ENCODE measurements at places on chromosomes 7 and 10. TPM values are rescaled to one million over a fixed set of nuclear protein-coding genes. Genes with fewer than 3 reads are reported as not detected.

- no peaks in the 10 kb centered on the region for H3K27me3 ChIP-seq
- no peak overlapping the region for H3K27ac ChIP-seq
- no peak overlapping the region for H3K4me3 ChIP-seq
- H3K4me1 ChIP-seq, result peaks cover 18% of the 10 kb centered on the region
- peak; percentile 49 for DNase-seq
Measured at GRCh38 chr10:116771959-116772585, 29.7 kb upstream of the HSPA12A start.

- no peaks in the 10 kb centered on the region for H3K36me3 ChIP-seq
- no peak overlapping the region for H3K4me3 ChIP-seq
- DNase-seq, result peak; percentile 68
- peaks cover 20% of the 10 kb centered on the region for H3K4me1 ChIP-seq
Measured at GRCh38 chr7:75055830-75056772, 17.5 kb downstream of the RCC1L start.

Gene GPER1
- 2.0 TPM for total RNA-seq

DNA sequence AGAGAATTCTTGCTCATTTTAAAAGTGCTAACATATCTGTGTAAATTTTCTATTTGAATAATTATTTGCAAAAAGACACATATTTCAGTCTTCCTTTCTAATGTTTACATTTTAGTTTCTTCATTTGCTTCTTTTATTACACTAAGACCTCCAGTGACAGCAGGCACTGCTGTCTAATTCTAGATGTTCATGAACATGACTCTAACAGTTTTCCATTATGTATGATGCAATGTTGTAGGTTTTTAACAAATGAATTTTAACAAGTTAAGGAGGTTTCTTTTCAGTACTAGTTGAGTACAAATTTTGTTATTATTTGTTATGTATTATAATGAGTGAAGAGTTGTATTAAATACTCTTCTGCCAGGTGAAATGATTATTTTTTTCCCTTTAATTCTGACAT is 83.6 kb downstream of the GRB10 start:
- H3K27ac ChIP-seq, result no peak overlapping the region
- no peaks in the 10 kb centered on the region for H3K4me1 ChIP-seq
- no peak for DNase-seq
- H3K27me3 ChIP-seq, result no peaks in the 10 kb centered on the region

DNA sequence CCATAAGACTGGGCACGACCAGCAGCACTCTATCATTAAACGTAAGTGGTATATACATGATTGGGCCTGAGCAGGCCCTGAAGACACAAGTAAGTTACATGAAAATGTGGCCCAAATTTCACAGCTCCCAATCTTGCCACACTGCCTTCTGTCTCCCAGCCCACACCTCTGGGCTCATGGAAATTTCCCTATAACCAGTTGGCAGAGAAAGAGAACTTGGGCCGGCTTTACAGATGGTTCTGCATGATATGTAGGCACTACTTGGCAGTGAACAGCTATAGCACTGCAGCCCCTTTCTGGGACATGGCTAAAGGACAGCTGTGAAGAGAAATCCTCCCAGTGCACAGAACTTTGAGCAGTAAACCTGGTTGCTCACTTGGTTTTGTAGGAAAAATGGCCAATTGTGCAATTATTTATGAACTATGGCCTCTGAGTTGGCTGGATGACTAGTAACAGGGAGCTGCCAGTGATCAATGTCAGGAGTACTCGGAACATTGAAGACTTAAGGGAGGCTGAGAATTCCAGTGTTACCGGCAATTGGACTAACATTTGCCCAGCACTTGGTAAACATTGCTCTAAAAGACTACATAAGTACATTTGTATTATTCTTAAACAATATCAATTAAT is 1006.6 kb upstream of the LRRN3 start:
- DNase-seq, result no peak
- no peak overlapping the region for H3K27ac ChIP-seq
- no peaks in the 10 kb centered on the region for H3K4me1 ChIP-seq
- H3K27me3 ChIP-seq, result no peaks in the 10 kb centered on the region
- no peak overlapping the region for H3K4me3 ChIP-seq

Gene CXCL12
- total RNA-seq, result 14.2 TPM

Gene TNS3
- total RNA-seq, result 46.1 TPM

Gene UPK3BL1
- 52.7 TPM for total RNA-seq

DNA sequence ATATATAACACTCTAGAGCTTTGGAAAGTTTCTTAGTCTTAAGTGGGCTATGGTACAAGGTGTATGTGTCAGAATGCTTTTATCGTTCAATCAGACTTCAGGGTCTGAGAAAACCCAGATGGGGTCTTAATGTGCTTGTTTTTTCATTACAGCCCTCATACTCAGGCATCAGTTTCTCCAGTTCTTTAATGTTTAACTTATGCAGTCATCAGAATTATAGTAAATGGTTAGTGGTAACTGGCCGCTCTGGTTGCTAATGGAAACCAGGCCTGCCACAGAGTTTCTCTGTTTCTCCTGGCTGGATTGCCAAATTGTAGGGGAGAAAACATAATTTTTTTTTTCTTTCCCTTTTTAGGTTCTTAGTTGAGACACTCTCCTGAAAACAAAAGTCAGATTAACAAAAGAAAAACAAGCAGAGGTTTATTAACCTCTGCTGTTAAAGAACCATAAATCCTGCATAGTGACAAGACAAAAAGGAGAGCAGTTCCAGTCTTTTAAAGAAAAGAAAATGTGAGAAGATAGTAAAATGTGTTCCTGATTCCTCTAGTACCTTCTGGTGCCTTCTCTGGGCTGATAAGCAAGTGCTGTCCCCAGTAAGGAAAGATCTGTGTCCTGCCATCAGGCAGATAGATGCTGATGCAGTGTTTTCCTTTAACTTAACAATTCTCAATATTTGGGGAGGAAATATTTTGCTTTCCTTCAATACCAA is 21.5 kb upstream of the GHITM start:
- no peaks in the 10 kb centered on the region for H3K36me3 ChIP-seq
- no peak overlapping the region for H3K27ac ChIP-seq
- no peaks in the 10 kb centered on the region for H3K4me1 ChIP-seq
- H3K4me3 ChIP-seq, result no peak overlapping the region
- H3K27me3 ChIP-seq, result no peaks in the 10 kb centered on the region

DNA sequence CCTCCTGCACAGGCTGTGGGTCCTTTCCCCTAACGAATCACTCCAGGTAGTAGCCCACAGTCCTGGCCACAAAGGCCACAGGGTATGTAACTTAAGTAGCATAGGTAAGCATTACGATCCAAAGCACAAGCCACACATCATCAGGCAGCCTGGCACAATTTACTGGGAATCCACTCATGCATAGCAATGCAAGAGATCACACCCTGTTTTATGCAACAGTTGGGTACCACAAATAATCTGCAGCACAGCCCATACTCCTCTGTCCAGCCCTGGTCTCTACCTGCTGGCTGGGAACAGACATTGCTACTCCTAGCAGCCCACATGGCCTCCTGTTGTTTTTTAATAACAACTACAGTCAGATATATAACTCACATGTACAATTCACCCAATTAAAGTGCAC is 34.3 kb downstream of the SRPK2 start:
- no peak for DNase-seq
- H3K27me3 ChIP-seq, result no peaks in the 10 kb centered on the region
- no peak overlapping the region for H3K4me3 ChIP-seq
- no peak overlapping the region for H3K27ac ChIP-seq
- no peaks in the 10 kb centered on the region for H3K36me3 ChIP-seq

Gene AEBP1
- 137 TPM for total RNA-seq

DNA sequence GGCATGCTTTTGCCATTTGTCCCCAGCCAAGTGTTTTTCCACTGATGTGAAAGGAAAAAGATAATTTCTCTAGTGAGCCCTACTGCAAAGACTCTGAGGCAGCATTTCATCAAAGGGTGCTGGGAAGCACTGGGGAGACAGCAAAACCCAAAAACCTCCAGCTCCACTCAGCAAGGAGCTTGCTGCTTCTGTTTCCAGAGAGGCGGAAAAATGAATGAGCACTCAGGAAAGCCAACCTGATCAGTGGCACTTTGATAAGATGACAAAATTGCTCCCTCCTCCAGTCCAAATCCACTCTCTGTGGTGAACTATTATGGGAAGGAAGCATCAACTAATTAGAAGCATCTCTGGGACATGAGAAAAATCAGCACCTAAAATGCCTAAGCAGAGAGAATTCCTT is 68.2 kb downstream of the ATXN7L1 start:
- H3K27me3 ChIP-seq, result no peaks in the 10 kb centered on the region
- H3K4me1 ChIP-seq, result no peaks in the 10 kb centered on the region
- no peak overlapping the region for H3K27ac ChIP-seq
- H3K36me3 ChIP-seq, result no peaks in the 10 kb centered on the region
- no peak for DNase-seq

DNA sequence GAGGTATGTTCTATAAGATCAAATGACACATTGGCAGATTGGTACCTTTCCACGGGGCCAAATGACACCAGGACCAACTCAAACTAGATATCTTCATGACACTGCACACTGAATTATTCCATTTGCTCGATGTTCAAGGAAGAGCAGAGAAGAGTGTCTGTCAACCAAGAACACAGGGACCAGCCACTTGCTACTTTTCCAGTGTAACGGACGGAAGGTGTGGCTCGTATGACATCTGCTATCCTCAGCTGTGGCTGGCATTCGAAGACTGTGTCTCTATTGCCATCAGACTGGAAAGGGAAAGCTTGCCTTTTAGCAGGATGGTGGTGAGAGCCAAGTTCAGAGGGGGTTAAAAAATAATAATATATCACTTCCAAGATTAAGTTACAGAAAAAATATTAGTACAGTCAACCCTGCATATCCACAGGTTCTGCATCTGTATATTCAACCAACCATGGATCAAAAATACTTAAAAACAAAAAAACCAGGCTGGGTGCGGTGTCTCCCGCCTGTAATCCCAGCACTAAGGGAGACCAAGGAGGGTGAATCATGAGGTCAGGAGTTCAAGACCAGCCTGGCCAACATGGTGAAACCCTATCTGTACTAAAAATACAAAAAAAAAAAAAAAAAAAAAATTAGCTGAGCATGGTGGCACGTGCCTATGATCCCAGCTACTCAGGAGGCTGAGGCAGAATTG is 237.1 kb downstream of the PRPF18 start:
- no peak for DNase-seq
- H3K4me1 ChIP-seq, result peaks cover 2% of the 10 kb centered on the region
- H3K27me3 ChIP-seq, result no peaks in the 10 kb centered on the region
- no peak overlapping the region for H3K27ac ChIP-seq
- H3K4me3 ChIP-seq, result no peak overlapping the region

DNA sequence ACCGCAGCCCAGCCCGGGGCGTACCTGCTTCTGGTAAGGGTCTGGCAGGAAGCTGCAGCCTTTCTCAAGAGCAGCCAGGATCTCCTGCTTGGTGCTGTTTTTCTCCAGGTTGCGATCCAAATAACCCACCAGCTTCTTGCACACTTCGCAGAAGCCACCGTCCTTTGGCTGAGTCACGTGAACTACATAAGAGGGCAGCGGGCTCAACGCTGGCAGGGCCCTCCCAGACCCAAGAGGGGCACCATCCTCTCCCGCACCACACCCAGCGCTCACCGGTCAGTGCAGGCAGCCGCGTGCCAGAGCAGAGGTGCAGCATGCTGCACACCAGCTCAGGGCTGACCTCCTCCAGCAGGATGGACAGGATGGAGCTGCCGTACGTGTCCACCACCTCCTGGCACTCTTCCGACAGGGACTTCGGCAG is 31.6 kb downstream of the PSAP start:
- no peaks in the 10 kb centered on the region for H3K27me3 ChIP-seq
- no peak overlapping the region for H3K27ac ChIP-seq
- no peak for DNase-seq
- no peaks in the 10 kb centered on the region for H3K36me3 ChIP-seq
- H3K4me1 ChIP-seq, result no peaks in the 10 kb centered on the region

DNA sequence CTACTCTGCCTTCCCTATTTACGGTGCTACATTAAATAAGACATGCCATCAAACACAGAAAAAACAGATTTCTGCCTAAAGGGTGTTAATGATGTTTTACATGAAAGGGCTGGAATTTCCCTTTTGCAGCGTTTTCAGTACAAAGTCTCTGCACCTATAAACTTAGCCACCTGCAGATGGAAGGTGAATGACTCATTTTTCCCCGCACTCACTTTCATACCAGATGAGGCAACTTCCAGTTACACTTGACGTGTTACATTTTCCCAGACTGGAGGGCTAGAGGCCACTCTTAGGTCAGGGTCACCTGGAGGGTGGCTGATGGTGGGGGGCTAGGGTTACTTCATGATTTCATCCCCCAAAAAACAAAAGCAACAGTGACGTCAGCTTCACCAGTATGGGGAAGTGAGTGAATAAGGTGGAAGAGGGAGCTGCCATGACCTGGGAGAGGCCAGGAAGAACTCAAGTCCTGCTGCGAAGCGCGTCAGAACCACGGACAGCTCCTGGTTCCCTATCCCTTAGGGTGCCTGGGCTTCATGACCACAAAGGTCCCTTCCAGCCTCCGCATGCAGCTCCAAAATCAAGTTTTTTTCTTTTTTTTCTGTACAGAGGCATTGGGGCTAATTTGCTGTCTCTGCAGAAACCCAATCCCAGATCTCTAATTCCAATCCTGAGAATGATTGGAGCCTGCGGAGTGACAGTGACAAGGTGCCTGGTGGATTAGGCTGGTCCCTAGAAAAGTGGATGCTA is 94.0 kb downstream of the ADARB2 start:
- no peak overlapping the region for H3K27ac ChIP-seq
- H3K4me3 ChIP-seq, result no peak overlapping the region
- no peaks in the 10 kb centered on the region for H3K4me1 ChIP-seq
- no peak for DNase-seq
- no peaks in the 10 kb centered on the region for H3K27me3 ChIP-seq
- H3K36me3 ChIP-seq, result no peaks in the 10 kb centered on the region

DNA sequence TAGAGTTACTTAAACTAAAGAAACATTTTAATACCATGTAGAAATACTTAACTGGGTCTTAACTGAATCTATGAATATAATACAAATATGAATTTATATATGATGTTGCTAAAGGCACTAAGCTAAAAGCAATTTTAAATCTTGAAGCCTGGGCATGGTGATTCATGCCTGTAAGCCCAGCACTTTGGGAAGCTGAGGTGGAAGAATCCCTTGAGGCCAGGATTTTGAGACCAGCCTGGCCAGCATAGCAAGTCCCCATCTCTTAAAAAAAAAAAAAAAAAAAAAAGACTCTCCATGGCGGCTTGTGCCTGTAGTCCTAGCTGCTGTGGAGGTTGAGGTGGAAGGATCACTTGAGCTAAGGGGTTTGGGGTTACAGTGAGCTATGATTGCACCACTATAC is 95.3 kb downstream of the CCSER2 start:
- no peaks in the 10 kb centered on the region for H3K27me3 ChIP-seq
- no peak overlapping the region for H3K4me3 ChIP-seq
- no peaks in the 10 kb centered on the region for H3K36me3 ChIP-seq
- no peak for DNase-seq
- peaks cover 4% of the 10 kb centered on the region for H3K4me1 ChIP-seq

- H3K27ac ChIP-seq, result peak overlapping the region; percentile 100
- H3K4me3 ChIP-seq, result no peak overlapping the region
- H3K27me3 ChIP-seq, result no peaks in the 10 kb centered on the region
Measured at GRCh38 chr10:93435621-93436397, 46.3 kb downstream of the MYOF start.

- no peaks in the 10 kb centered on the region for H3K36me3 ChIP-seq
- no peaks in the 10 kb centered on the region for H3K27me3 ChIP-seq
- no peak overlapping the region for H3K4me3 ChIP-seq
Measured at GRCh38 chr7:20005081-20005480, 212.1 kb downstream of the MACC1 start.

GRCh38 chr7:141709749-141710148 is 1.6 kb downstream of the WEE2 start:
- H3K4me3 ChIP-seq, result no peak overlapping the region
- H3K4me1 ChIP-seq, result no peaks in the 10 kb centered on the region
- DNase-seq, result no peak
